ENCODE measurements at places on chromosomes 4 and X. TPM values are rescaled to one million over a fixed set of nuclear protein-coding genes. Genes with fewer than 3 reads are reported as not detected.

GRCh38 chr4:55013431-55013955 is 111.9 kb downstream of the KDR start:
- no peaks in the 10 kb centered on the region for H3K4me1 ChIP-seq
- H3K27me3 ChIP-seq = no peaks in the 10 kb centered on the region

Gene CSAG2
- not detected for total RNA-seq

Gene STBD1
- 0.30 TPM for total RNA-seq

- peaks cover 18% of the 10 kb centered on the region for H3K27me3 ChIP-seq
- H3K4me1 ChIP-seq = no peaks in the 10 kb centered on the region
- no peaks in the 10 kb centered on the region for H3K36me3 ChIP-seq
- no peak for DNase-seq
- H3K4me3 ChIP-seq = no peak overlapping the region
These were observed 146.4 kb upstream of the EOLA2 start for GRCh38 chrX:150084496-150085229.

GRCh38 chr4:38390969-38391545 is 272.9 kb upstream of the KLF3 start:
- H3K27me3 ChIP-seq = no peaks in the 10 kb centered on the region
- no peak overlapping the region for H3K4me3 ChIP-seq
- DNase-seq = no peak
- H3K4me1 ChIP-seq = peaks cover 7% of the 10 kb centered on the region
- H3K36me3 ChIP-seq = peaks cover 15% of the 10 kb centered on the region

Gene RS1
- total RNA-seq = not detected

- H3K4me3 ChIP-seq = no peak overlapping the region
- H3K4me1 ChIP-seq = no peaks in the 10 kb centered on the region
- no peak overlapping the region for H3K27ac ChIP-seq
- no peaks in the 10 kb centered on the region for H3K27me3 ChIP-seq
- peak; percentile 3 for DNase-seq
These were observed 332.7 kb downstream of the MID1IP1 start for GRCh38 chrX:39133971-39134370.

Gene PRSS12
- not detected for total RNA-seq

GRCh38 chr4:120052856-120053255 is 13.8 kb downstream of the MAD2L1 start:
- no peak for DNase-seq
- H3K4me3 ChIP-seq = no peak overlapping the region
- peak overlapping the region; percentile 9 for H3K27ac ChIP-seq
- peaks cover 3% of the 10 kb centered on the region for H3K36me3 ChIP-seq
- H3K4me1 ChIP-seq = peaks cover 5% of the 10 kb centered on the region

DNA sequence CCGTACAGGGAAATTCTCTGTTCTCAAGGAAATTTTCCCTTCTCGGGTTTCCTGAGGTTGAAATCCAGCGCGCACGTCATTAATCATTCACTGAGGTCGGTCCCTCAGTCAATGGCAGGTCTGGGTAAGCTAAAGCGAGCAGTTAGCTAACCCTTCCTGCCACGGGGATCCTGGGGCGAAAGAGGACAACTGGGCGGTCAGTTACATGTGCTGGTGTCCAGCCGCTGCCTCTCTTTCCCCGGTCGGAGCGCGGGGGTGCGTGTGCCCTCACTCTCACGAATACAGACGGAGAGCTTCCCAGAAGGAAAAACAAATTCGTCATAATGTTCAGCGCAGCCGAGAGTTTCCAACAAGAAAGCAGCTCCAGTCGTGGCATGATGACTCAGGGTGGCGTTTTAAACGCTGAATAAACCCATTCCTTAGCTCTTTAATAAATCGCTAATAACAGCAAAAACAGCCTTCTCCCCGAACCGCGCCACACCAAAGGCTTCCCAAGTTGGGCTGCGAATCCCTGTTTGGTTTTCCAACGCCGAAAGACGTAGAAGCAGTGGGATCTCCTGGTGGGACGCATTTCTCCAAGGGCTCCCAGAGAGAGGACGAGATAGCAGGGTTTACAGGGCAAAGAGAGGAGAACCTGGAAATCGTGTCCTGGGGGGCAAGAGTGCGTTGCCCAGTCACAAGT is 752 bp upstream of the FGF5 start:
- peaks cover 43% of the 10 kb centered on the region for H3K4me1 ChIP-seq
- H3K36me3 ChIP-seq = no peaks in the 10 kb centered on the region
- no peak for DNase-seq
- peak overlapping the region; percentile 92 for H3K4me3 ChIP-seq
- peaks cover 89% of the 10 kb centered on the region for H3K27me3 ChIP-seq
- no peak overlapping the region for H3K27ac ChIP-seq

Gene AIFM1
- 40.6 TPM for total RNA-seq
